NCI-H524 treated with DMSO at 0.1 percent for 48 hours (cell line): ENCODE measurements at places on chromosomes 2 and 18.

DNA sequence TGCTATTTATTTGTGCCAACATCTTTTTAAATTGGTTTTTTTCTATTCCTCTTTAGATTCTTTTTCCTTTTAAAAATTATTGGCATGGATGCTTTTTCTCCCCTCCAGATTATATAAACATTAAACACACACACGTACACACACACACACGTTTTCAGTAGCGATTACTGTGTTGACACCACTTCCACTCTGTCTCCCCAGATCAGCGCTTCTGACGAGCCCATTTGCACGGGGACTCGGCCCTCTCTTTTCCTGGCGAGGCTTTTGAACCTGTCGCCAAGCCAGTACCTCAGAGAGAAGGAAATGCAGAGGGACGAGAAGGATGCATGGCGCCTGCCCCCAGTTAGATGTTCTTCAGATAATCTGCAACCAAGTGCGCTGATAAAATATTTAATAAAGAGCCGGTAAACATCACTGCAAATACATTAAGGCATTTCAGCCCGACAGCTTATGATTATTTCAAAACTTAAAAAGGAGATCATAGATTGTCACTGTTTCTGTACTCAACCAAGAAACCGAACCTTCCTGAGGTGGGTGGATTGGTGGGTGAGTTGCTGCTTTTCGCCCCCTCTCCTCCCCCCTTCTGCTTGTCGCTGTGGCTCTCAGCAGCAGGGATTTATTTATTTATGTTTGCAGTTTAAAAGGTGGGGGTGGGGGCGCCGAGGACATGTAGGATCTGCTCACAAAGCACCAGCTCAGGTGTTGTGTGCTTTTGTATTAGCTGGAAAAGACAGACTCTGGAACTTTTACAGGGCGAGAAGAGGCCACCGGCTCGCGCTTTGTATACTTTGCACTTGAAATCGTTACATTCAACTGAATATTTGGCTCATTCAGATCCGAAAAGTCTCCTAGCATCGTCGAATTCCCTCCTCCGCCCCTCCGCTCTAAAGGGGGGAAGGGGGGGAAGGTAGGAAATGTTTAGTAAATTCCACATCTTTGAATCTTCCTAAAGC, 787 bp upstream of the TBR1 start:
- no peak for DNase-seq

- DNase-seq = no peak
Observed at GRCh38 chr18:3874581-3874980, 424.6 kb downstream of the TGIF1 start.

- no peak for DNase-seq
Observed at GRCh38 chr2:33477473-33478468, 1.3 kb downstream of the RASGRP3 start.

- peak; percentile 80 for DNase-seq
Observed at GRCh38 chr18:56112013-56112749, 524.2 kb upstream of the TCF4 start.

- DNase-seq = peak; percentile 90
Observed at GRCh38 chr2:67954093-67954748, 108.6 kb downstream of the C1D start.

DNA sequence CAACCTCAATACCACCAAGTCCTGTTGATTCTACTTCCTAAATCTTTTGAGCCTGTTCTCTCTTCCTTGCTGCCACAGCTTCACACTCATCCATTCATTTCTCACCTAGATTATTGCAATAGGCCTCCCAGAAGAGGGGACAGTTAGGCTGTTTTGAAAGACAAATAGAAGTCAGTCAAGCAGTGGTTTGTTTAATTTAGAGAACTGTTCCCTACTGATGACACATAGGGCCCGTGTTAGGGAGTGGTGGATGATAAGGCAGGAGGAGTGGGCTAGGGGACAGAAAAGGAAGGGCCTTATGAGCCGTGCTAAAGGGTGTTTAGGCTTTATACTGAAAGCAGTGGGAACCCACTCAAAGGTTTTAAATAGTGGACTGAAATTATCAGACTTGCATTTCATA, 59.6 kb upstream of the ZFP36L2 start:
- no peak for DNase-seq

DNA sequence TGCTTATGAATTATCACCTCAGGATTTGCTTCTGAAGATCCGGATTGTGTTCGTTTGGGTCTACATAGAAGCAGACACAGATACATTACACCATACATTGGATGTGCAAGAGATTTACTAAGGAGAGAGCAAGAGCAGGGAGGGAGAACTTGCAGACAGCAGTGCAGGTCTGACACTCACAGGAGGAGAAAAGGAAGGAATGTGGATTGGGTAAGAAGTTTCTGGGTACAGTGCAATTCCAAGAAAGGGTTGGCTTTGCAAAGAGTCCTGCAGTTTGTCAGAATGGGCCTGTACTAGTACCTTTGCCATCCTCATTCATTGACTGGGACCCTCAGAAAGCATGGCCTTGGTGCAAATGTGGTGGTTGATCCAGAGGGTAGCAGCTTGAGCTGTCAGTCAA, 4.8 kb upstream of the THOC1 start:
- DNase-seq = no peak

GRCh38 chr2:183666031-183666430, 541.8 kb downstream of the NUP35 start:
- DNase-seq = no peak

DNA sequence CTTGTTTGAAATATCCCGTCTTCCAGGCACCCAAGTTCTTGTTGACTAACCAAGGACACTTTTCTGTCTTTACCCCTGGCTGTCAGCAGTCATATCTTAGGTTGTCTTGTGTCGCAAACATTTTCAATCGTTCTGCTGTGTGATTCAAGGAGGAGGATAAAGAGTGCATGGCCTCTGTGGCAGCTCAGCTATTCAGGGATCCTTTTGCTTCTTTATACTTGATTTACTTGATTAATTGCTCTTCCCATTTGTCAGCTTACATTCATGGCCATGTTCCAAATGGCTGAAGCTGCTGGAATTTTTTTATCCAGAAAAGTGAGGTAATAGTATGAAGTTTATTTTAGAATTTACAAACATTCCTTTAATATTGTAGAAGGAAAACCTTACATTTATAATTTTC, 97.3 kb upstream of the FZD5 start:
- DNase-seq = no peak

DNA sequence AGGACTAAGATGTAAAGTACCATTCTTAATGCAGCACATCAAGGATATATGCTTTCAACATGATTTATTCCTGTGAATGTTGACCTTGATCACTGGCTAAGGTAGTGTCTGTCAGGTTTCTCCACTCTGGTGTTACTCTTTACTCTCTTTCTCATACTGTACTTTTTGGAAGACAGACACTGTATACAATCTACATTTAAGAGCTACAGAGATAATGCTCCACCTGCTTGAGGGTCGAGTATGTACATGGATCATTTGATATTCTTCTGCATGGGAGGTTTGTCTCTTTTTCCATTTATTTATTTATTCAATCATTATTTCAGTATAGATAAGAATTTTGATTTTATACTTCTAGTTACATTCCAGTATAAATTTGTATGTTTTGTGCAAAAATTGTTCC, 199.5 kb upstream of the RGPD4 start:
- no peak for DNase-seq

- DNase-seq = no peak
Observed at GRCh38 chr2:73985308-73986084, 786 bp downstream of the TET3 start.

DNA sequence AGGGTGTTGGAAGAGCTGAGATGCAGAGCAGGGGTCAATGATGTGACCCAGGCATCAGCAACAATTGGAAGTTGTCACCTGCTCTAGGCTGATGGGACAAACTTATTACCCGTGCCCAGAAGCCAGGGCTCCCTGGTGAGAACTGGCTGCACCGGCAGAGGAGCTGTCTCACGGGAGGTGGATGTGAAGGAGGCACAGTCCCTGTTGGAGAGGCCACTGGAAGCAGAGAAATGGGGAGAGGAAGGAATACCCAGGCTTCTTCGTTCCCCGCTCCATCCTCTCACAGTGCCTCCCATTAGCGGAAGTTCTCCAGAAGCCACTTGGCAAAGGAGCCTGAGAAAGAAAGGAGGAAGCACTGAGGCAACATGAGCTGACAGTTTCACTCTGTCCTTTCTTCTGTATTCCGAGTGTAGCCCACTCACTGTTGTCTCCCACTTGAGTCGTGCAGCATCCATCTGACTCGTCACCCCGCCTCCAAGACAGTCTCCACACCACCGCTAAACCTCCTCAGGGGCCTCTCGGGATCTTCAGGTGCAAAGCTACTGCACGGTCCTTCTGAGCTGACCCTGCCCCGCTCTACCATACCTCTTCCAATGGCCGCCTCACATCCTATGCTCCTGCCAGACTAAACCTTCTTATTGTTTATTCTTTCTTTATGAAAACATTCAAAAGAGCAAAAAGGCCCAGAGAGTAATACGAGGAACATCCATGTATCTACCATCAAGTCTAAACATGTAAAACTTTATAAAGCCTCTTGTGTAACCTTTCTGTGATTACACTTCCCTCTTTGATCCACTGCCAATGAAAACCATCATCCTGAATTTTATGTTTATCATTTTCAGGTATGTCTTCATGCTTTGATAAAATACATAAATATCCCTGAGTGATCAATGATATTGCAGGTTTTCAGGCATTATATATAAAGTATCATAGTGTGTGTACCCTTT, 19.1 kb upstream of the AFTPH start:
- no peak for DNase-seq

- no peak for DNase-seq
Observed at GRCh38 chr2:194567661-194568017, 1089.4 kb upstream of the SLC39A10 start.

- DNase-seq = no peak
Observed at GRCh38 chr2:112259509-112260294, 4.9 kb upstream of the ZC3H8 start.

GRCh38 chr18:26700201-26700600, 151.8 kb upstream of the KCTD1 start:
- DNase-seq = no peak

DNA sequence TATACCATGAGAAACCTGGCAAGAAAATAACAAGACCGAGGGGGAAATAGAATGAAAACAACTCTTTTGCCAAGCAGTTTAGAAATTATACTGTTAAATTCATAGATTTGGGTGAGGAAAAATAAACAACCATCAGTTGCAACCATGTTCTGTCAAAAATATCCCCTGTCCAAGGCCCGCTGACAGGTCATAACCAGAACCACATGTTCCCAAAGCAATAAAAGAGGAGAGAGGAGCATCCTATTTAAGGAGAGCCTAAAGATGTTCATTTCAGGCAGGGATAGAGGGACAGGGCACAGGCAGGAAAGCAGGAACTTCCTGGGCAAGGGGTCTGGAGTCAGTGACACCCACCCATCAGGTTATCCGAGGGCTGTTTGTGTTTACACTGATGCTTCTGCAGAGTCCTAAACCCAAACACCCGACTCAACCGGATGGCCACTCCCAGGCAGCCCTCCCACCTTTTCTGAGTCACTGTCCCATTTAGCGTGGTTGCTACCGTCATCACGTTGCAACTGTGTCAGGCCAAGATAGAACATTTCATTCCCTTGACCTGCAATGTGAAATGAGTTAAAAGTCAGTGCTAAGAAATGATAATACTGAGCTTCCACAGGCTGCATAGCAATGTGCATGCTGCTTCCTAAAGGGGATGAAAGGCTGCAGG, 468.3 kb upstream of the RAB12 start:
- no peak for DNase-seq

GRCh38 chr2:168583710-168584521, 127.8 kb downstream of the CERS6 start:
- no peak for DNase-seq
